Hematopoietic multipotent progenitor cell treated with erythropoietin and hydrocortisone succinate and interleukin-3 and kit ligand, for 17 days (in vitro differentiated cells): ENCODE measurements at places on chromosomes 6 and 20.

- no peak for DNase-seq
Observed at GRCh38 chr6:45563844-45564243, 186.1 kb upstream of the SUPT3H start.

GRCh38 chr6:85017352-85017751, 253.0 kb upstream of the TBX18 start:
- DNase-seq: no peak

DNA sequence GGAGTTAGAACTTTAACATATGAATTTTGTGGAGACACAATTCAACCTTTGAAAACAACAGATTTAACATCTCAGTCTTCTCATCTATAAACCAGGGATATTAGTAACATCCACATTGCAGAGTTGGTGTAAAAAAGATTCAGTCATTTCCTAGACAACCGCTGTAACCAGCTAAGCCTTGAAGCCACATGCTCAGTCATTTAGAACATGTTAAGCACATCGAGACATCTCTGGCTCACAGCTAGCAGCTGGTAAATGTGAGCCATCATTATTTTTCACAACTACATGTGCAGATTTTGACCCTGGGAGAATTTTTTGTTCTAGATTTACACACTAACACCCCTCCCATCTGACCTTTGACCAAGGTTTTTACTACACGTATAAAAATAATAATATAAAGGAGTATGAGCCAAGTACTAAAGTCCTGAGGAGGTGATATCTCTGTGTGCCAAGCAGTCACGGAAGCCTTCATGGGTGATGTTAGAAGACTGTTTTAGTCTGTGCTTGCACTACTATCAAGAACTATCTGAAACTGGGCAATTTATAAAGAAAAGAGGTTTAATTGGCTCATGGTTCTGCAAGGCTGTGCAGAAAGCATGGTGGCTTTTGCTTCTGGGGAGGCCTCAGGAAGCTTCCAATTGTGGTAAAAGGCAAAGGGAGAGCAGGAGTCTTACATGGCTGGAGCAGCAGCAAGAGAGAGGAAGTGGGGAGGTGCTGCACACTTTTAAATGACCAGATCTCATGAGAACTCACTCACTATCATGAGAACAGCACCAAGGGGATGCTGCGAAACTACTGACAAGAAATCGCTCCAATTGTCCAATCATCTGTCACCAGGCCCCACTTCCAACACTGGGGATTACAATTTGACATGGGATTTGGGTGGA, 48.7 kb upstream of the IL20RA start:
- no peak for DNase-seq

GRCh38 chr6:41547799-41548097, 1.6 kb downstream of the FOXP4 start:
- DNase-seq: no peak

DNA sequence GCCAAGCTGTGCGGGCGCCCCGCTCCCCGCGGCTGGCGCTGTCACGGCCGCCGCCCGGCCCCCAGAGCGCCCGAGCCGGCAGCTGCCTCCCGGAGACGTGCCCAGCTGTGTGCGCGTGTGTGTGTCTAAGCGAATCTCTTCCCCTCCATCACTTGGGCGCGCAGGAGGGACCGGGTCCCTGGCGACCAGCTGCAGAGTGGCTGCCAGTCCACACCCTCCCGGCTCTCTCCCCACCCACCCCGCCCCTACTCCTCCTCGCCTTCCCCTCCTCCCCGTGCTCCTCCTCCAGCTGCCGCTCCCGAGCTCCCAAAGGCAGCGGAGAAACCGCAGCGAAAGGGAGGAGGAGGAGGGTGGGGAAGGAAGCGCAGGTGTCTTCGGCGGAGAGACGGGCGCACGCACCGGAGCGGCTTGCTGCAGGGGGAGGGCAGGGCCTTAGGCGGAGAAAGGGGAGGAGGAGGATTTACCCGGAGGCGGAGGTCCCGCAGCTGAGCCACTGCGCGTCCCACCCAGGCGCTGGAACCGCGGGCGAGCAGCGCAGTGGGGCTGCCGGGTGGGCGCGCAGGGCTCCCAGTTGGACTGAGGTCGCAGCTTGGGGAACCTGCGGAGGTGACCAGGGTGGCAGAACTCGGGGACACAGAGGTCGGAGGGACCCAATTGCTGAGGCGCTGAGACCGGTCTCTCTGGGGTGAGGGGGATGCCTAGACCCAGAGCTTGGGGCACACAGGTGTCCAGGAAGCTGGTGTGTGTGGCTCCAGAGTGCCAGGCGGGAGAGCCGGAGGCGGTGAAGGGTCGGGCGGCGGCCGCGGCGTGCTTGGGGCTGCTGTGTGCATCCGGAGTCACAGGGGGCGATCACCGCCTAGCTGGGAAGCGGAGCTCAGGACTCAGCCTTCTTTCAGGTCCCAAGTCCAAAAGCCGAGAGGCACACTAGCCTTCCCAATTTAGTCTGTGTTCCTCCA, at the start of gene HS3ST5:
Gene HS3ST5 (minus strand): TSS at position 198 of the 956 bp plus-strand sequence. CDS start 280,178 bp downstream, outside the sequence.
- DNase-seq: no peak

DNA sequence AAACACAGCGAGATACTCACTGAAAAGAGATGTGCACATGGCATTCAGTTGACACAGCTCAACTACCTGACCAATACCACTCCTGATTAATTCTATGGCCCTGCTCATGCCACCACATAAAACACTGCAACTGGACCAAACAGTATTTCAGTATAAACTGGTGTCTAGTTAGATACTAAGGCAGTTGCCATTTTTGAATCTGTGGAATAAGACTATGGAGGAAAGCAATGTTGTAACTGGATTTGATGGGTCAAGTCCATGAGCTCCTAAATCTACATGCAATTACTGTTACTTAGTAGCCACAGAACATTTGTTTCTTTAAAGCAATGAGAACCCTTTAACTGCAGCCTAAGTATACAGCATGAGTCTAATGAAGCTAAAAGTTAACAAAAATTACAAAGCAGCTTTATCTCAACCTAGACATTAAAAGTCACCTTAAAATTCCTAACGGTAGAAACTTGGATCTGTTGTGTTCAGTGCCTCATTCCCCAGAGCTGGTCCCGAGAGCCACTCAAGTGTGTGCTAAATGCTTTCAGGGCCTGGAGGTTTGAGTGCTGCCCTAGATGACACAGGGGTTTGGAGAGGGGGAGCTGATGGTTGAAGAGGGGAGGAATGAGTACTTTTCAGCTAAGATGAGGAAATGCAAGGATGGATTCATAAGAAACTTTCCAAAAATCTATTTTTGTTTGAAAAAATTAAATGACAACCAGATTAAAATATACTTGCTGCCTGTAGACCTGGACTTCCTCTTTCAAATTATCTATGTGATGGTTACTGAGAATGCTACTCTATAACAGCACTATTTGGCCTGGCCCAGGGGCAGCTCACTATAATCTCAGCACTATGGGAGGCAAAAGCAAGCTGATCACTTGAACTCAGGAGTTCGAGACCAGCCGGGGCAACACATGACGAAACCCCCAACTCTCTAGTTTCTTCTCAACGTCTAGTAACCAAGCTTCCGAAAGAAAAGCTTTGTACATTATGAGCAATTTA, 15.6 kb downstream of the SNX5 start:
- DNase-seq: no peak
